ENCODE measurements at places on chromosomes 12 and 14.

DNA sequence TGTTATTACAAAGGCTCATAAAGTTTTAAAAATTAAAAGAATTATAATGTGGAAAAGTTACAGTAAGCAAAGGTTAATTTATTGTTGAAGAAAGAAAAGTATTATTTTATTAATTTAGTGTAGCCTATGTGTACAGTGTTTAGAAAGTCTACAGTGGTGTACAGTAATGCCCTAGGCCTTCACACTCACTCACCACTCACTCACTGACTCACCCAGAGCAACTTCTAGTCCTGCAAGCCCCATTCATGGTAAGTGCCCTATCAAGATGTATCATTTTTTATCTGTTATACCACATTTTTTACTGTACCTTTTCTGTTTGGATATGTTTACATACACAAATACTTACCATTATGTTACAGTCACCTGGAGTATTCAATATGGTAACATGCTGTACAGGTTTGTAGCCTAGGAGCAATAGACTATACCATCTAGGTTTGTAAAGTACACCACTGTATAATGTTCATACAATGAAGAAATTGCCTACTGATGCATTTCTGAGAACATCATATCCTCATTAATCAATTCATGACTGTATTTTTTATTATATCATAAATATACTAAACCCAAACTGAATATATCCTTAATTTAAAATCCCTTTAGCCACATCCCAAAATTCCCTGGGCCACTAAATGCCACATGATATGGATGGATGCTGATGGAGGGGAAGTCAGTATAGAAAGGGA lies 43.6 kb upstream of the NID2 start:
- DNase-seq = no peak

DNA sequence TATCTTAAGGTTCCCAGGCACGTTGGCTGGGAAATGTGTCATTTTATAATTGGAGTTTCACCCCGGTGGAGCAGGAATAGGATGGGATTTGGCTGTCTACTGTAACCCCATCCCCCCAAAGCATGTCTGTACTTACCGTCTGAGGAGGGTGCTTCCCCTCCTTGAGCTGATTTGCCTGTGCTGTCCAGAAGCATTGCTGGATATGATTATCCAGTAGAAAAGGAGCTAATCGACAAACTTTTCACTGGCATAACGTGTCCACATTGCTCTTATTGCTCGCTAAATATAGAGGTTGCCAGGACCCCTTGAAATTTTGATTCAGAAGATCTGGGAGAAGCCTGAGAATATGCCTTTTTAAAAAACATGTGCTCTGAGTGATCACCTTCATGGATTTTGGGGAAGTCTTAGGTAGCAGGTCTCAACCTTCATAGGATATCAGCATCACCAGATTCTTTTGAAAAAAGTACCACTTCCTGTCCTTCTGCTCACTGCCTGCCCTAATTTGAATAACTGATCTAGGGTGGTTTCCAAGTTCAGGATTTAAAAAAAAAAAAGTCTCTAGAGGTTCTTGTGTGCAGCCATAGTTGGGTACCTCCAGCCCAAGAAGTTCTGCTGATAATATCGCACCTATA lies 80.4 kb upstream of the KCNA1 start:
- DNase-seq = no peak

DNA sequence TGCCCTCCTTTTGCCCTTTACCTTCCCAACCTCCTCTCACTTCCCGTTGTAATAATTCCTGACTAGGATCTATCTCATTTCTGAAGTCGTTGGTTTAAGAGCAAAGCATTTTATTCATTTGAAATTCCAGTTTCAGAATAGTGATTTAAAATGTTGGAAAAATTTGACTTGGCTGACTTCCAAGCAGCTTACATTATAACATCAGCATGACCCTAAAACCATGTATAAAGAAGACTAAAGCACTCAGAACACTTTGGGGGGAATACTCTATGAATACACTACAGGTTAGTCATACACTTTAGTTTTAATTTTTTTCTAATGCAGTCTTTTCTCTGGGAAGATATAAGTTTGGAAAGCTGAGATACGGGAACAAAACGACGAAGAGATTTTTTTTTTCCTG lies 161.1 kb downstream of the BTG1 start:
- DNase-seq = no peak

- DNase-seq = no peak
Measured at GRCh38 chr12:96623656-96624217, 134.4 kb downstream of the CFAP54 start.

GRCh38 chr14:86602263-86602662 lies 1072.3 kb downstream of the FLRT2 start:
- DNase-seq = no peak

GRCh38 chr14:31207287-31207754 lies 272 bp downstream of the HECTD1 start:
- DNase-seq = no peak

DNA sequence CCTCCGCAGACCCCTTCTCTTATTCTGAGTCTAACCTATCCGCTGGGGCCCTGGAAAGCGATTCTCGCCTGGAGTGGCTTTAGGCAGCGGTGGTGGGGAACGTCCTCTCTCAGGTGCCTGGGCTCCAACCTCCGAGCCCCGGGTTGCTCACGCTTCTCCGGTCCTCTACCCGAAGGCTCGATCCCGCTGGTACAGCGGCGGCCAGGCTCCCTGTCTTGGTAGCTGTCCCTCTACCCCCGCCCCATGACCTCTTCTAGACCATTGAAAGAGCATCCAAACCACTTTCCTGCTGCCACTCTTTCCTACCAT lies 505 bp upstream of the HEBP1 start:
- no peak for DNase-seq

GRCh38 chr12:54708826-54709225 lies 60.7 kb upstream of the DCD start:
- DNase-seq = no peak

GRCh38 chr14:69763761-69764510 lies 3.0 kb upstream of the SRSF5 start:
- DNase-seq = peak; percentile 59

DNA sequence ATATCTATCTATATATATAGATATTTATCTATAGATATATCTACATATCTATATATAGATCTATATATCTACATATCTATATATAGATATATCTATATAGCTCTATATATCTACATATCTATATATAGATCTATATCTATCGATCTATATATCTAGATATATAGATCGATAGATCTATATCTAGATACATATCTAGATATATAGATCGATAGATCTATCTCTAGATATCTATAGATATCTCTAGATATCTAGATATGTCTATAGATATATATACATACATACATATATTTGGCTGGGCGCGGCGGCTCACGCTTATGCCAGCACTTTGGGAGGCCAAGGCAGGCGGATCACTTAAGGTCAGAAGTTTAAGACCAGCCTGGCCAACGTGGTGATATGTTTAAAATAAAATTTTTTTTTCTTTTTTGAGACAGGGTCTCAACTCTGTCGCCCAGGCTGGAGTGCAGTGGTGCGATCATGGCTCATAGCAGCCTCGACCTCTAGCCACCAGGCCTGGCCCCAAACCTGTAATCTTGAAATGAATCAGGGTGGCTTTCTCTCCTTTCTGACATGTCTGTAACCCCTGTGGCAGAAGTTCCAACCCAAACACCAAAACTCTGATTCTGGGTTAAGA lies 18.1 kb downstream of the ARPC3 start:
- peak; percentile 54 for DNase-seq

- DNase-seq = no peak
Measured at GRCh38 chr12:109267361-109267760, 41.7 kb downstream of the FOXN4 start.
